ENCODE measurements at places on chromosomes 4 and X.

DNA sequence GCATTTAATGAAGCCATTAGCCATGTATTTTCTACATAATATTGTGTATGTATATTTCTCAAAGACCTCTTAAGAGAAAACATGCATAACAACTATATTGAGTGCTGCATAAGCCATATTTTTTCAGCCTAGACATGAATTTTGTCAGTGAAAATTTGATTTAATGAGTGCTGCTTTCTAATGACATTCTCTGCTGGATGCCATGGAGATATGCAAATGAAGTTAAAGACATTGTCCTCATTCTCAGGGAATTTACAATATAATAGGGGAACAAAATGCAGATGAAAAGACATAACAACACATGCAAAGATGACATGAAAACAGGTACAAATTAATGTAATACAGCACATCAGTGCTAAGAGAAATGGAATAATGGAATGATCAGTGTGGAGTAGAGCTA lies 118.7 kb downstream of the ATOH1 start:
- DNase-seq = no peak

DNA sequence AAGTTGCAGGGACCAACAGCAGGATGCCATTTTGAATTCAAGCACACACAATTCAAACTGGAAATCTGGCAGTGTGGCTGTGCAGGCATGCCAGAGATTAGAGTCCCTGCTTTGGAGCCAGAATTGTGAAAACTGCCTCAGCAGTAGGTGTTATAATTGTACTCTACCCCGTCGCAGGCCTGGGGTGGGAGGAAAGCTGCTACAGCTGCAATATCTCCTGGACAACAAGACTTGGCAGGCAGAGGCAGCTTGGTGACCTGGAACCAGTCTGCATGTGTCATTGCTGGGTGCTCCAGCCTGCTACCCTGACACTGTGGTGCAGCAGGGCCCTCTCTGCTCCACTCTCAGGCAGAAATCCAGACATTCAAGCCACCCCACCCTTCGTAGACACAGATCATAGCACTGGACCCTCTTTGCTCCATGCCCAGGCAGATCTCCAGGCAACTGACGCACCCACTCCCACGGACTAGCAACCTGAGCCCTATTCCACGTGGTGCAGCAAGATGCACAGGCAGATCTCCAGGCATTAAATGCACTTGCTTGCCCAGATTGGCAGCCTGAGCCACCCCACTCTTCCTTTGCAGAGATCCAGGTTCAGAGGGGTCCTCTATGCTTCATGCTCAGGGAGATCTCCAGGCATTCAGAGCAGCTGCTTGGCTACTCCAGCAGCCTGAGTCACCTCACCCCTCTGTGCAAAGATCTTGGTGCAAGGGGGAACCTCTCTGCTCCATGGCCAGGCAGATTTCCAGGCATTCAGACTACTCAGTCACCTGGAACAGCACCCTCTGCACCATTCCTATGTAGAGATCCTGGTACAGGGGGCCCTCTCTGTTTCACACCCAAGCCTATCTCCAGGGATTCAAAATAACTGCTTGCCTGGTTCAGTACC lies 140.5 kb downstream of the LRBA start:
- no peak for DNase-seq

- DNase-seq = peak; percentile 71
Observed at GRCh38 chr4:54091637-54092404, 8.1 kb upstream of the GSX2 start.

GRCh38 chrX:71949844-71950445 lies 39.3 kb downstream of the NHSL2 start:
- no peak for DNase-seq

- DNase-seq = no peak
Observed at GRCh38 chr4:123380728-123381716, 15.6 kb upstream of the SPRY1 start.

GRCh38 chr4:54548098-54548620 lies 109.6 kb upstream of the KIT start:
- DNase-seq = no peak

GRCh38 chrX:149120459-149120858 lies 384.6 kb downstream of the IDS start:
- DNase-seq = no peak

- DNase-seq = no peak
Observed at GRCh38 chr4:8550691-8551090, 29.5 kb upstream of the GPR78 start.

DNA sequence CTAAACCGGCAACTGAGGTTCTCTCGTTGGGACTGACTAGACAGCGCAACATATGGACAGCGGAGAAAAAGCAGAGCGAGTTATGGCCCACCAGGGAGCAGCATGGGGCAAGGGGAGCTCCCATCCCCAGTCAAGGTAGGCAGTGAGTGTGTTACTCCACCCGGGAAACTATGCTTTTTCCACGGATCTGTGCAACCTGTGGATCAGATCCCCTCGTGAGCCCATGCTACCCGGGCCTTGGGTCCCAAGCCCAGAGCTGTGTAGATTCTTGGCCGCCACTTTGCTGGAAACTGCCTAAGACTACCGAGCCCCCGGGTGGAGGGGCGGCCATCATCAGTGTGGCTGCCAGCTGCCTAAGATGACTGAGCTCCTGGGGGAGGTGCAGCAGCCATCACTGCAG lies 140.9 kb downstream of the PAPSS1 start:
- no peak for DNase-seq
